Stimulated activated CD8-positive, alpha-beta memory T cell treated with anti-CD3 and anti-CD28 coated beads, Interleukin-4, amount 100 ng/mL, for 1 hour (primary cell): ENCODE measurements at places on chromosomes 3 and 15.

DNA sequence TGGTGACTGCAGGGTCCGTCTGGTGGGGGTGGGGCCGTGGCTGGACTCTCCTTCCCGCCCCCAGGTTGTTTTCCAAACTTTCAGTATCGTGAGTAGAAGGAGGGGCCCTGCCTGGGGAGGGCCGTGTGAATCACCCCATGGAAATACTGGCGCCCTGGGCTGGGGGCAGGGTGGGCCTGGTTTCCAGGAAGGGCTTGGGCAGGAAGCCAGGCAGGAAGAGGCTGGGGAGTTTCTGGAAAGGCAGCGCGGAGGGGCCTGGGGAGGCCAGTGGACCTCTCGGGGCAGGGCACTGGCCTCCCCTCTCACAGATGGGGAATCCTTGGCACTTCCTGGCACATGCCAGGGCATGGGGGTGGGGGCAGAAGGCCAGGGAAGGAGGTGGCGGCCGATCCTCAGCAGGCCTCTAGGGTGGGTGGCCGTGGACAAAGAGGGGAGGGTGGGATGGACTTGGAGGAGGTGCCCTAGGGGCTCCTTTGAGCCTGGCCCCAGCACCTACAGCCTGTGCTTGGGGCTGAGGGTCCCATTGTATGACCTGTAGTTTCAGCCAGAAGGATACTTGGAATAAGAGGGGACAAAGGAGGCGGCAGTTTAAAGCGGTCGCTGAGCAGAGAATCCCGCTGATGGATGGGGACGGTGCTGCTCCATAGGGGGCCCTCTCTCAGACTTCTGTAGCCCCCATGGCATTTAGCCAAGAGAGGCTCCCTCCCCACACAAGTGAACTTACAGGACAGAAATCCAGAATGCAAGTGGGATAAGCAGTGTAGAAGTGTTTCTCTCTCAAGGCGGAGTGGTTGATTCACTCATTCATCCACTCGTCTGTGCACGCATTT is 56.5 kb upstream of the GATA2 start:
- DNase-seq, result no peak

DNA sequence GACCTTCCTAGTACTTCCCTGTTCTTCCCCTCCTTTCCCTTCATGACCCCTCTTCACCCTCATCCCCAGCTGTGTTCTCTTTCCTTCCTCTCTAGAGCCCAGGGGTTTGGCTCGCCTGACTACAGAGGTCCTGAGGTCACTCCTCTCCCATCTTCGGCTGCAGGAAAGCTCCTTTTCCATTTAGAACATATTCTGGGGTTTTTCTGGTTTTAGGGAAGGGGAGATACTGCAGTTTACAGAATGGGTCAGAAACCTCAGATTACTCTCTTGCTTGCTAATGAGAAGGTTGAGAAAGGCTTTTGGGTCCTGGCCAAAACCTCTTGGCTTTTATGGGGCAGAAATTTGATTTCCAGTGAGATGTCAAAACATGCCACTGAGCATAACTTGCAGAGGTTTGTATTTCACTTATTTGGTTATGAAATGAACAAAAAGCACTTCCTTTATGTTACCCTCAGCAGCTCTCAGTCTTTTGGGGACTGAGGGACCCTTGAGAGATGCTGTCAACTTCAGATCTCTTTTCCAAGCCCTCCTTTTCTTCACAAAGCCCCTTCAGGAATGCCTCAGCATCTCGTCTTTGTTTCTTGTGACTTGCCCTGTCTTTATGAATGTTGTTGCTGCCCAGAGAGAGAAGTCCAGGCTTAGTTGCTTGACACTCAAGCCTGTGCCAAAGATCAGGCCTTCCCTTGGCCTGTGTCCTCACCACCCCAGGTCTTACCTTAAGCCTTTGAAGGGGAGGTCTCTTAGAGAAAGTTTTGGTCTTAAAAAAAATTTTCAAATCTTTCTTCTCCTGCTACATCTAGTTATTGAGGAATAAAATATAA is 121.7 kb upstream of the TPM1 start:
- no peak for DNase-seq

- no peak for DNase-seq
Measured at GRCh38 chr15:63991706-63992105, 54.6 kb downstream of the DAPK2 start.

GRCh38 chr3:136193278-136194054 is 2.7 kb downstream of the MSL2 start:
- no peak for DNase-seq

DNA sequence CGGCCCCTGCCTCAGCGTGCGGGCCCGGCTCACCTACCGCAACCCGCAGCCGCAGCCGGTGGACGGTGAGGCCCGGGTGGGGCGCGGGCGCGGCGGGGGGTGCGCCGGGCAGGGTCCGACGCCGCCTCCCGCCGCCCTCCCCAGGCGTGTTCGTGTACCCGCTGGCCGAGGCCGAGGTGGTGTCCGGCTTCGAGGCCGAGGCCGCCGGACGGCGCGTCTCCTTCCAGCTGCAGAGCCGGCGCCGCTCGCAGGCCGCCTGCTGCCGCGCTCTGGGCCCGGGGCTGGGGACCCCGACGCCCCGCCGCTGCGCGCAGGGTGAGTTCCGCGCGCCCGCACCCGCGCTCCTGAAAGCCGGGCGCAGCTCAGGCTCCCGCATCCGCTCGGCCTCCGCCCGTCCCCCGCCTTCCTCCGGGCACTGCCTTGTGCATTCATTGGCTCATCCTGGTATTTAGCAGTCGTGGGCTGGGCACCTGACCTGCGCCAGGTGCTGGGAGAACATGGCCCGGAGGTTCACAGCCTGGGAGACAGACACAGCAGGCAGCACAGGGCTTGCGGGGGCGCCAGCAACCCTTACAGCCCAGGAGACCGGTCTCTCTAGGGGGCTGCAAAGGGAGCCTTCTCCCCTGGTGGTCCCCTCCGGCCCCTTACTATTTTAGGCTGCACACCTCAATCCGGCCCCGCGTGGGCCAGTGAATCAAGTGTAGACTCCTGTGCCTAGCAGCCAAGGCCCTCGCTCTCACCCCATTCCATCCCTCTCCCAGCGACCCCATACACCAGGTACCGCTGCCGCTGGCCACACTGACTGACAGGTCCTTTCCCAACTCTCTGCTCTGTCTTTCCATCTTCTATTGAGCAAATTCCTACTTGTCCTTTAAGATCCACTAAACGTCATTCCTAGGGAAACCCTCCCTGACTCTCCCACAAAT is 1.5 kb downstream of the VWA5B2 start:
- no peak for DNase-seq

GRCh38 chr15:26639966-26640365 is 132.9 kb downstream of the GABRB3 start:
- no peak for DNase-seq

DNA sequence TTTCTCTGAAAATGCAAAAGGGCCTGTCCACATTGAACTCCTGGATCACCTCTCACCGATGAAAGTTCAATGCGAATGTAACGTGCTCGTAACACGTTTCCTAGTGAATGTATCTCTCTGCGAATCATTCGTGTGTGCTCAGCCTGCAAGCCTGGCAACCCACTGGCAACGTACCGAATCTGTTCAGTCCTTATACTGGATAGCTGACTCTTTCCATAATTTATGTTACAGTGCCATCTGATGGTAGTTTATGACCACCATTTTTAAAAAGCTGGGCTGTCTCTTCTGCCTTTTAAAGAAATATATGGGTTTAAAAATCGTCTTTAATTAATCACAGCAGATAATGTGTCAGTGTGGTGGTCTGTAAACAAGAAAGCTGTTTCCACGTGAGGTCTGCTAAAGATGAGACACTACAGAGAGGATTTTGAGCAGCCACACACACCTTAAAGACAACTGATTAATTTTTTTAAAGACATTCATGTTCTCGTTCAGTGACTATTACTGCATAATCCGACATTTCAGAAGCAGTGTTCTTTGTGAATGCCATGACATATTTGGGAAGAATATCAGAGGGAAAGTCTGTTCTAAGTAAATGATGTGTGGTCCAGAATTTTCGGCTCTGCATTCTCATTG is 69.4 kb upstream of the FOXP1 start:
- no peak for DNase-seq

DNA sequence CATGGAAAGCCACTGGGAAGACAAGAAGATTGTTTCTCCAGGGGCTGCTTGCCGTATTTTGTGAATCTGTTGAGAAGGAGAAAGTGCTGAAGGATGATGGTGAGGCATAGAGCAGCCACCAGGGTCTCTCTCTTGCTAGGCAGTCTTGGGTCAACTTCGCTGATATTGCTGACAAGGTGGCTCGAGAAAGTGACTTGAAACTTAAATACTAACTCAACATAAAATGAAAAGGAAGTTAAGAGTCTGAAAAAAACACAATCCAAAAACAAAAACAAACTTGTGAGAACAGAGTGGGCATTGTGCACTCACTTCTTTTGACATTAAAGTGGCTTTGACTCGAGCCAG is 90.1 kb downstream of the CHST2 start:
- no peak for DNase-seq

GRCh38 chr3:172653004-172653572 is 57.8 kb downstream of the NCEH1 start:
- no peak for DNase-seq

- no peak for DNase-seq
Measured at GRCh38 chr3:153572654-153573053, 410.6 kb downstream of the RAP2B start.

- no peak for DNase-seq
Measured at GRCh38 chr3:184968115-184968514, 156.1 kb downstream of the VPS8 start.

DNA sequence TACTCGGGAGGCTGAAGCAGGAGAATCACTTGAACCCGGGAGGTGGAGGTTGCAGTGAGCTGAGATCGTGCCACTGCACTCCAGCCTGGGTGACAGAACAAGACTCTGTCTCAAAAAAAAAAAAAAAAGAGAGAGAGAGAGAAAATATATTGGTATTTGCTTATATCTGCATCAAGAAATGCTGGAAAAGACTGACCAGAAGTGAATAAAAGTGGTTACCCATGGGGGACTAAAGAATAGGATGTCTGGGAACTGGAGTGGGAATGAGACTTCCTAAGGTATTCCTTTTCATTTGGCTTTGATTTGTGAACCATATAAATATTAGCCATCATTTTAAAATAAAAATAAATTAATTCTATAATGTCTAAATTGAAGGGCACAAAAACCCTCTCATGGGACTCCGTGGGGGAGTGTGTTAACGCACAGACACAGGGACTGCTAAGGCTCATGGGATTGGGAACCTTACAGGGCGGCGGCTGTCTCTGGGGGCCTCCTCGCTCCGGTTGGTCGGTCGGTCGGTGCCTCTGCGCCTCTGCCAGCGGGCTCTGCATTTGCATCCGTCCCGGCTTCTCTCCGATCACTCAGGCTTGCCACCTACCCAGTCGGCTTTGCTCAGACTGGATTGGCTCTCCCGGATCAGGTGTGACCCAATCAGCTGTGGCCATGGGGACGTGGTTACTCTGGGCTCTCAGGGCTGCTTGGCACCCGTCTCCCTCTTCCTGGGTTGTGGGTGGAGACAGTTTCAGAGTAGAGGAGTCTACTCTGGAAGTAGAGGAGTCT is 12.7 kb upstream of the TSPAN3 start:
- DNase-seq, result no peak

DNA sequence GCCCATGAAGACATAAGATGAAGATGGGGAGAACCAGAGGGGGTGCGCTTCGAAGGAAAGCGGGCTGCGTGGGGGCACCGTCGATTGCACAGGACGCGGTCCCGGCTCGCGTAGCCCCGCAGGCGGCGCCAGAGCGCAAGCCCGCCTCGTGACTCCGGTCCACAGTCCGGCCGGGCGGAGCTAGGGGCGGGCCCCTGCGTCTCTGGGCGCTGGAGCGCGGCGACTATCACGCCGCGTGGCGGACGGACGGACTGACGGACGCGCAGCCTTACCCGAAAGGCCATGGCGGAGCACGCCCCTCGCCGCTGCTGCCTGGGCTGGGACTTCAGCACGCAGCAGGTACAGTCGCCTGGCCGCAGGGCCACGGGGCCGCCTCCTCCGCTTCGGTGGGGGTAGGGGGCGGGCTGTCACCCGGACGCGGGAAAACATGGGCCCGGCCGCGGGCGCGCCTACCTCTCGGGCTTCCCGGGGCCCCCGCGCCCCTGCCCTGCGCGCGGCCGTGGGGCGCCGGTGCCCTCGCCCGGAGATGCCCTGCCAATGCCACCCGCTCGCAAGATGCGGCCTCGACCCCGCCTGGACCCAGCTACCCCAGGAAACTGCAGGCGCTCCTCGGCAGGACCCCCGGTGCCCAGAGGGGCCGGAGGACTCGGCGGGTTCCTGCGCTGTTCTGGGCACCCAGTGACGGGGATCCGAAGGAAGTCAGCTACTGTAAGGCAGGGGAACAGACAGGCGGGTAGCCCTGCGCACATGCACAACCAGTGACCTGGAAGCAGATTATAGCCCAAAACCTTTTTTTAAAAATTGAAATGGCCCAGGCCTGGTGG is at the start of gene XYLB:
TSS of gene XYLB (plus strand) at position 199 of the 824 bp plus-strand sequence. CDS start at position 283, 84 bp downstream.
- DNase-seq, result peak; percentile 55

GRCh38 chr3:178669758-178670157 is 133.5 kb downstream of the KCNMB2 start:
- DNase-seq, result no peak

- no peak for DNase-seq
Measured at GRCh38 chr15:38217788-38218609, 34.6 kb upstream of the SPRED1 start.

DNA sequence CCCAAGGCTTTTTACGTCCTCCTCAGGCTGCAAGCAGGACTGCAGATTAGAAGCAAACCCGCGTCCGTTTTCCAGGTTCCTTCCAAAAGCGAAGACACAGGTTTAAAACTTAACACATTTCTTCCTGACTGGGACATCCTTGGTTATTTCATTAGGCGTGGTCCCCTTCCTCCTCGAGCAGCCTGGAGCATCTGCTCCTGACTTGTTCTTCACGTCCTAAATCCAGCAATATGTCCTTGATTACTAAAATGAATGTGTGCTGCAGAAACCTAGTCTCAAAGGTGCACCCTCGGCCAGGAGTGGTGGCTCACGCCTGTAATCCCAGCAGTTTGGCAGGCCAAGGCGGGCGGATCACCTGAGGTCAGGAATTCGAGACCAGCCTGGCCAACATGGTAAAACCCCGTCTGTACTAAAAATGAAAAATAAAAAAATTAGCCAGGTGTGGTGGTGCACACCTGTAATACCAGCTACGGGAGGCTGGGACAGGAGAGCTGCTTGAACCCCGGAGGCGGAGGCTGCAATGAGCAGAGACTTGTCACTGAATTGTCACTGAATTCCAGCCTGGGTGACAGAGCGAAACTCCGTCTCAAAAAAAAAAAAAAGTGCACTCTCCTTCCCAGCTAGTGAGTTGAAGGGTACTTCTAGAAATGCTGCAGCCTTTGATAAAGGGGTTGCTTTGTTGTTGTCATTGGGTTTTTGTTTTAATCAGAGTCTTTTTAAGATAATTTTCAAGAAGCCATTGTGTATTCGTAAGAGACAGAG is 842 bp upstream of the LRIG1 start:
- DNase-seq, result no peak

GRCh38 chr3:148955544-148956346 is 35.6 kb upstream of the GYG1 start:
- DNase-seq, result no peak
